ENCODE measurements at places on chromosomes 2 and 18.

DNA sequence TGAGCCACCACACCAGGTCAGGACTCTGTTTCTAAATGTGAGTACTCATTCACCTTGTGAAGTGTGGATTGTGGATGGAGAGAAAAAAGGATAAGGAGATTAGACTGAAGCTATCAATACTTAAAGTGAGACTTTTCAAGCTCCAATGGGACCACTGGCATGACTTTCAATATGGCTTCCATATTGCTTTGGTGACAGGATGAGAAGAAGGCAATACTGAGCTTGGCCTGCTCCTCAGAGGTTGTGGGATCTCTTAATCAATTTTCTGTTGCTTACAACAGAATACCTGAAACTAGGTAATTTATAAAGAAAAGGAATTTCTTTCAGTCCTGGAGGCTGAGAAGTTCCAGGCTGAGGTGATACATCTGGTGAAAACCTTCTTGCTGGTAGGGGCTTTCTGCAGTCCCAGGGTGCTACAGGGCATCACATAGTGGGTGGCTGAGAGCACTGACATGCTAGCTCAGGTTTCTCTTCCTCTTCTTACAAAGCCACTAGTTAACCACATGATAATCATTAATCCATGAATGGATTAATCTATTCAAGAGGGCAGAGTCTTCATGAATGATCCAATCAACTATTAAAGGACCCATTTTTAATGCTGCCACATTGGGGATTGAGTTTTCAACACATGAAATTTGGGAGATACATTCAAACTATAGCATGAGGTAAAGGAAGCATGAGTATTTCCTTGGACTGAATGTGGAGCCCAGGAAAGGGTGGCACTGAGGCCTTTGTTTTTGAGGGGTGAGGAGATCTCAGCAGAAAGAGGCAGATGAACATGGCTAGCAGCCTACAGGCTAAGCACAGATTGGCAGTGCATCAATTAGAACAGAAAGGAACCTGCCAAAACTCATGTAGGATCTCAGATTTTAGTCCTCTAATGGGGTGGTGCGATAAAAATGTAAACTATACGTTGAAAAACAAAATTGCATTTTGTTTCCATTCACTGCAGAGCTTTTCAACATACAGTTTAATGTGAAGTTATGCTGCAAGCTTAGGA lies 274.5 kb downstream of the PIK3C3 start:
- DNase-seq = no peak

GRCh38 chr2:229562472-229563127 lies 151.8 kb downstream of the DNER start:
- DNase-seq = no peak

GRCh38 chr2:55099878-55100820 lies 49.9 kb upstream of the RTN4 start:
- no peak for DNase-seq

DNA sequence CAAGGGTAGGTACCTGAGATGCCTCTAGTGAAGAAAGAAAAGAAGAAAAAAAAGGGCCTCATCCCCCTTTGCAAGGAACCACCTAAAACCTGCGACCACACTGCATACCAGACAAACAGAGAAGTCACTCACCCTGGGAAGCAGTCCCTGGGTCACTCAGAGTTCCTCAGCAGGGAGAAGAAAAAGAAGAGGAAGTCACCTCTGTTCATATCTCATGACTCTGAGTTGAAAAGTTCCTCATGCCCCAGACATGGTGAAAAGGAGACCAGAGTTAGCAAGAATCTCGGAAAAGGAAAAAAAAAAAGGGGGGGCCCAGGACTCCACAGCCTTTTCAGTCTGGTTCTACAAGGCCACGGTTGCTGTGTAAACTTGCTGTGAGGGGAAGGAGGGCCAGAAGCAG lies 478.4 kb upstream of the NRXN1 start:
- no peak for DNase-seq

DNA sequence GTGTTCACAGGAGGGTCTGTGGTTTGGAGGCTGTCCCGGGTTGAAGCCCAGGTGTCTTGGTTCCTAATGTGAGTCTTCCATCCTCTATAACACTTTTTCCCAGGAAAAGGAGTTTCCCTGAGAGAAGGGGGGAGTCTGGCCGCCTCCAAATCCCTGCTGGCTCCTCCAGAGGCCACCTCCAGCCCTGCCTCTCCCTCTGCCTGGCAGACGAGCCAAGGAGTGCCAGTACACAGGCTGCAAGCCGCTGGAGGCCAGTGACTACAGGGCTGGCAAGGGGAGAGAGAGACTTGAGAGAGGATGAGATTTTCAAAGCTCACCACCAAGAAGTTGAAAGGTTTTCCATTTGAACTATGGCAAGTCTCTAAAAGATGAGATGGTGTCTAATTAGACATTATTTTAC lies 154.2 kb upstream of the ID2 start:
- DNase-seq = no peak

DNA sequence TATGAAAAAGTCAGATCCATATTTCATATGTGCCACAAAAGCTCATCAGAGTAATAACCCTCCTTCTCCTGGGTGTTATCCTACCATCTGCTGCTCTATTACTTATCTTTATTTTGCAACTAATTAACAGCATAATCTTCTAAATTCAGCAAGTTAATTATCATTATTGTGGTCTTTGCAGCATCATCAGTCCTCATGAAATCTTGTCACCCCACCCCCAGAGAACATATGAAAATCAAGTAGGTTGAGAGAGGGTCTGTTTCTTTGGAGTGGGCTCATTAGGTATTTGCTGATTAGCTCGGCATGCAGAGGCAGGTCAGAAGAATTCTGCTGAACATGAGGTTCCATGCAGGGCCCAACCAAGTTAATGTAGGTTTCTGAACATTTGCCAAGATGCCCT lies 64.8 kb downstream of the ATF2 start:
- DNase-seq = no peak

DNA sequence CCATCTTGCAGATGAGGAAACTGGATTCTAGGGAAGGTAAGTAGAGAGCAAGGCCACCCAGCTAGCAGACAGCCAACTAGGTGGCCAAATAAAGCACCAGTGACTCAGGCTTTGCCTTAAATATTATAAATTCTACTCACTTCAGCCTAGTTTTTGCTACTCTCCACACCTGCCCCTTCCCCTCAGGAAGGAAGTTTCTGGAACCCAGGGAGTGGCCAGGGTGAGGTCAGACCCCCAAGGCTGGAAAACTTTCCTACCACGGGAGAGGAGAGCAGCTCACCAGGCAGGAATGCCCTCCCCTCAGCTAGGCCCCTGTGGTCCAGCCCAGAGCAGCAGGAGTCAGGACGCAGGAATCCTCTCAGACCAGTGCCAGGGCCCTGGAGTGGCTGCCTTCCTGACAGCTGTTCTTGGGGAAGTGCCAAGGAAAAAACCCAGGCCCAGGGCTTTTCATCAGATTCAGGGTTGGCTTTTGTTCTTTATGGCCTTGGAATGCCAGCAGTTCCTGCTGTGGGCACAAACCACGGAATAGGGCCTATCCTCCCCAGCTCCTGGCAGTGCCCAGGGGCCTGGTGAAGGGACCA lies 5.1 kb upstream of the PAX8 start:
- DNase-seq = no peak

DNA sequence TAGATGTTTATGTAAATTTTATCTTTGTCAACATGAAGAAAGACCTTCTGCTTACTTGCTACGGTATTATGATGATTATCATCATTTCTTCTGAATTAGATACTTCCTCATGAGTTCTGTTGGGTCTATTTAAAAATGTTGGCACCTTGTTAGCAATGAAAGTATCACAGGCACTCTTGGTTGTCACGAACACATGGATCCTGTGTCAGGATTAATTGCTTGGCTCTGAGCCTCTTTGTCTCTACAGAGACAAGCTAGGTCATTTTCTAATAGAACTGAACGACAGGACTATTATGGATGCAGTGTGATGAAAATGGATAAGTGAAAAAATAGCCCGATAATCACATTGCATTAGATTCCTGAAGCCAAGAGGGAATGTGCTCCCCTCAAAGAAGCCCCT lies 110.3 kb downstream of the DOCK10 start:
- DNase-seq = no peak

DNA sequence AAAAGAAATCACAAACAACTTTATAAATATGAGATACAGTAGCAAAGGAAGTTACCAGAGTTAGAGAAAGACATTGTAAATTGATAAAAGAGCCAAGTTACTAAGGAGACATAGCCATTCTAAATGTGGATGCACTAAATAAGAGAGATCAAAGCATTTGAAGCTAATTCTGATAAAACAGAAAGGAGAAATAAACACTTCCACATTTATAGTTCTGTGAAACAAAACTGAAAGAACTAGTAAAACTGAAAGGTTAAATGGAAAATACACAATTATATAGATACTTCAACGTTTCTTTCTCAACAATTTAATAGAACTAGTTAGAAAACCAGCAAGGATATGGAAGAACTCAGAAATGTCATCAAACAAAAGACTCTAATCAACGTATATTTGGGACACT lies 309.0 kb upstream of the CDH2 start:
- DNase-seq = no peak

DNA sequence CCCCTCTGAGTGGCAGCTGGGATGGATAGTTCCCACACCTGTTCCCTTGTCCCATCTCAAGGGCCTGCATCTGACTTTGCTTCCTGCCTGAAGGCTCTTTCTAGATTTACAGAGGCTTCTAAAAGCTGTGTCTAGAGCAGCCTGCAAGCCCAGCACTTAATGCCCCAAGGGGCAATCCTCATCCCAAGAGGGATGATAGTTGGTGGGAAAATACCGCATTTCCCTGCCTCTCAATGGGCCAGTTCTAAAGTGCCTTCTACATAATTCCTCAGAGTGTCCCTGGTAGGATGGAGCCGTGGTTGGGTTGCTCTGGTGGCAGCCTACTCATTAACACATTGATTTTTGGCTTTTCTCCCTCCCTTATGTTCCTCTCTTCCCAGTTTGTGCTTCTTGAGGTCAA lies 29.5 kb downstream of the LAMA3 start:
- no peak for DNase-seq

DNA sequence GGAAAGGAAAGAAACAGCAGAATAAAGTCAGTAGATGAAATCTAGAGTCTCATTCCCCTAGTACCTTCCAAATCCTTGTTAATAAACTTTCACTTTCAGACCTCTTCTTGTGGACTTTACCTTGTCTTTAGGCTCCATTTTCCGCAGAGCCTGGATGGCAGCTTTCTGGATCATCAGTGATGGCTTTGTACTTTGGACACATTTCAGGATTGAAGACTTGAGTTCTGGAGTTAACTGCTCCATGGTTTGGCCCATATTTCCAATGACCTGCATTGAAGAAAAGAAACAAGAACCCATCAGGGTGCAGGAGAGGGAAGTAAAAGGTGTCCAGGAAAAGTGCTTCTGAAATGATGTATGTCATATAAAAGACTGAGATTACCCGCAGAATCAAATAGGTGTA lies 14.4 kb downstream of the APOB start:
- DNase-seq = no peak

- DNase-seq = peak; percentile 70
These were observed at the start of gene INPP1 for GRCh38 chr2:190343536-190344275. TSS of gene INPP1 (plus strand) at chr2:190343589. CDS start at chr2:190360103, 16,514 bp downstream.

- DNase-seq = no peak
These were observed 56.2 kb downstream of the SLC38A11 start for GRCh38 chr2:164899121-164899520.

- DNase-seq = no peak
These were observed 155.6 kb downstream of the LRRTM1 start for GRCh38 chr2:80148906-80149305.

DNA sequence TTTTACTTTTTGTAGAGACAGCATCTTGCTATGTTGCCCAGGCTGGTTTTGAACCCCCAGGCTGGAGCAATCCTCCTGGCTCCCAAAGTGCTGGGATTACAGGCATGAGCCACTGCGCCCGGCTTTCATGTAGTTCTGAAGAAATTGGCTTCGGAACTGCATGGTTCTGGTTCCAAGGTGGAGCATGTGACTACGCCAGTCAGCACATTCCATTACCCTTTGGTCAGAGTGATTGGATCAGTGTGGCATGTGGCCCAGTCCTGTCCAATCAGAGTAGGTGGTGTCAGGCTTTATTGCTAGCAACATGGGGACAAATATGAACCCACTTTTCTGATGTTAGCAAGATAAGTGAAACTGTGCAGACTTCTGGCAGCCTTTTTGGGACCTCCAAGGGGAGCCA lies 16.3 kb upstream of the ATOH8 start:
- no peak for DNase-seq

- DNase-seq = no peak
These were observed 1.1 kb downstream of the TFCP2L1 start for GRCh38 chr2:121283670-121284462.

DNA sequence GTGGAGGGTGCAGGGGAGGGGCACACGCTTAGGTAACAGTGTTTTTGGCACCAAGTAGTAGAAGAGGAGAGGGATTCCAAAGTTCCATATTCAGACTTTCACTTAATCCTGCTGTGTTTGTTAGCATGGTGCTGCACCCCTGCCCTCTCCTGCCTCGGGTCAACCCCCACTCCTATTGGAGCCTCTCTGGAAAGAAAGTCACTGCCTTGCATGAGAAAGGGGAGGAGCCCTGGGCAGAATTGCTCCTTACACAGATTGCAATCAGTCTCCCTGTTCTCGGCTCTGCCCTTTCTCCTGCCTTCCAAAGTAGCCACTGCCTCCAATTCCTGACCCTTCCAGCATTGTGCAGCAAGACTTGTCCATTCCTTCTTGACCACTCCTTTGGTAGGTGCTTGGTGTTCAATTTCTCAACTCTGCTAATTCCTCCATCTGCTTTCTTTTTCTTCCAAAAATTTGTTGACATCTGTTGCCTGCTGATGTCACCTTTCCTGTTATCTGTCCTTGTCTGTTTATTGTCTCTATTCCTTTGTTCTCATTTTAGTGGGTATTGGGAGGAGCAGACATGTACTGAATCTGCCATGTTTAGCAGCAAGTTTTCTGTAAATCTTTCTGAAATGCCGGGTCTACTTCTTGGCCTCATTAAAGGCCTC lies 225.4 kb downstream of the LOXHD1 start:
- no peak for DNase-seq

DNA sequence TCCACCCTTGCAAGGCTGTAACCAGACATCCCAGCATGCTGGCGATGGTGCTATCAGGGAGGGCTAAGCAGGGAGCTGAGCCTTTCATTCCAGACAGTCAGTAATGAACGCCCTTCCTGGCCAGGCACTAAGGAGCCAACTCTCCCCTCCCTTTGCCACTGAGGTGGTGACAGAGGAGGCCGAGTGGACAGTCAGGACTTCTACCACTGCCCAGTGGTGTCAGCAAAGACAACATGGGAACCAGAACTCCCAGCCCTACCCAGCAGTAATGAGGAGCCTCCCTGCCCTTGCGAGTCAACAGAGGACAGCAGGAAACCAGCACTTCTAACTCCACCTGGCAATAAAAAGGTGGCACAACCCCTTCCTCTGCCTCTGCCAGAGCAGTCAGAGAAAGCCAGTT lies 68.6 kb downstream of the ZAP70 start:
- DNase-seq = no peak

- no peak for DNase-seq
These were observed 99.0 kb upstream of the KLHL14 start for GRCh38 chr18:32871786-32872185.
